HS-27A (cell line): ENCODE measurements at places on chromosomes 12 and 14.

- no peak for DNase-seq
These were observed 18.0 kb downstream of the IGF1 start for GRCh38 chr12:102462386-102462785.

DNA sequence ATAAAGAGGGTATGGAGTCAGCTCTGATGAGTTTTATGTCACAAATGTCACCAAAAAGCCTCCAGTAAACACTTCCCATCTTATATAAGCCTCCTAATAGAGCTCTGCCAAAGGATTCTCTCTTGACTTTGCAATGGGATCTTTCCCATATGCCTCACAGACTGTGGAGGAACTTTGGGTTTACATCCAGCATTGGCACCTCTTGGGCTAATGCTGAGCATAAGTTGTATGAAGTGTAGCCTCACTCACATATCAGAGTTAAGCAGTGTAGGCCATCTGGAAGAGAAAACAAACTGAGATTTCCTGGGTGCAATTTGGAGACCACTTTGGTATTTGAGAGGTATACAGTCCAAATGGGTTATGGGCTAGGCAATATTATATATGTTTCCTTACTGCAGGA, 24.9 kb downstream of the EGLN3 start:
- no peak for DNase-seq

- no peak for DNase-seq
These were observed 7.4 kb upstream of the SNAPC1 start for GRCh38 chr14:61754627-61755381.

DNA sequence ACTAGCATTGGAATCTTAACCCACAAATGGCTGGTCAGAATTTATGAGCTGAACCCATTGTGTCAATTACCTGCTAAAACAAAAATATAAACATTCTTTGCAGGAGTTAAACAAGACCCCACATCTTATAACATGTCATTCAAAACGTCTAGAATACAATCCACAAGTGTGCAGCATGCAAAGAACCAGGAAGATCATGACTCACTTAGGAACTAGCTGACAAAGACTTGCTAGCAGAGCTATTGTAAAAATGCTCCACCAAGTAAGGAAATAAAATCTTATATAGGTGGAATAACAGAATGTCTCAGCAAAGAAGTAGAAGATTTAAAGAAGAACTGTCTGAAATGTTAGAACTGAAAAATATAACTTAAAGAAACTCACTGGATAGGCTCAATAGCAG, 26.5 kb upstream of the POC1B start:
- no peak for DNase-seq

DNA sequence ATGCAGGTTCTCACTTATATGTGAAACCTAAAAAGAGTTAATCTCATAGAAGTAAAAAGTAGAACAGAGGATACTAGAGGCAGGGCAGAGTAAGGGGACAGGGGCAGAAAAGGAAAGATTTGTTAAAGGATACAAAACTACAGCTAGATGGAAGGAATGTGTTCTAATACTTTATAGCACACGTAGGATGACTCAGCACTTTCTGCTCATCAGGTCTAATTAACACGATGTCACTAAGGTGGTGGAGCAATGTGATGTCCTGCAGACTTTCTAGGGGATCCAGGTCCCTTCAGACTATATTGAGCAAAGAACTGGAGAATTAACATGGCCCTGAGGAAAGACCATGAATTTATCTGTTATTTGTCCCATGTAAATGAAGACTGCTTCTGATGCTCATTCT, 80.8 kb upstream of the CMKLR1 start:
- no peak for DNase-seq

DNA sequence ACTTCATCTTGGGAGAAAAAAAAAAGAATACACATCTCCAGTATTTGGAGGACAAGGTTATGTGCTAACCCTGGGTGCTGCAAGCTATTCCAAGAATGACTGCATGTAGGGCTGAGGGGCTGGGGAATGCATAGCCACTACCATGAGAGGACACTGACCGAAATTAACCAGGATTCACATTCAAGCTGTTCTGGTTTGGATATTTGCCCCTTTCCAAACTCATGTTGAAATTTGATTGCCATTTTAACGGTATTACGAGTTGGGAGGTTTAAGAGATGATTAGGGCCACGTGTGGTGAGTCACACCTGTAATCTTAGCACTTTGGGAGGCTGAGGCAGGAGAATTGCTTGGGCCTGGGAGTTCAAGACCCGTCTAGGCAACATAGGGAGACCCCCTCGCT, 18.5 kb upstream of the MARK3 start:
- DNase-seq, result no peak

- DNase-seq, result no peak
These were observed 135.5 kb downstream of the CRADD start for GRCh38 chr12:93812626-93813025.

- DNase-seq, result no peak
These were observed at the start of gene TMPRSS12 for GRCh38 chr12:50842637-50843493. TSS of gene TMPRSS12 (plus strand) at chr12:50842926. CDS start at chr12:50842965, 39 bp downstream.
